ENCODE measurements at places on chromosomes 1 and 21.

DNA sequence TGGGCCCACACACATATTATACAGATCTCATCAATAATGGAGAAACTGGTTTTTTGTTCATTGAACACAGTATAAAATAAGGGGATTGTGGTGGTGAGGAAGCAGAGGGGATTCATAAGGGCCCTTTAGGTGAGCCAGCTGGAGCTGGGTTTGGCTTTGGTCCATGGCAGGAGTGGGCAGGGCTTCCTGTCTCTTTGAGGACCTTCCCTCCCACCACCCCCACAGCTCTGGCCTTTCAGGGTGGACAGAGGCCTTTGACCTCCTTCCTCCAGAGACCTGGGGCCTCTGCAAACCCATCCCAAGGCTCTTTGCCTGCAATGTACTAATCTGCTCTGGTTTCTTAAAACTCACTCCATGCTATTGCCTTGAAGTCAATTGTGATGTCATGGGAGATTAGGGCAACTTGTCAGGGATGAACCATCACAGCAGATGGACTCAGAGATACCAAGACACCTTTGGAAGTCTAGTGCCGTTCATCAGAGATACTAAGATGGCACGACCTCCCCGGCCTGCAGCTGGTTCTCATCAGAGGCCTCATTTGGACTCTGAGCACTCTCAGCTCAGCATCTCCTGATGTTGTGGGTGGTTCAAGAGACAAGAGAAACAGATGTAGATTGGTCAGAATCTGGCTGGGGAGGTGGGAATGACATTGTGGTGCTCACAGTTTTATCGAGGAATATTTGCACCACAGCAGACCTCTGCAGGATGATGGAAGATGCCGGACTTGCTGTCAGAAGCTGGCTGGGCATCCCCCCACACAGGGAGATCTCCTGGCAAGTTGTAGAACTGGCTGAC is 37.9 kb downstream of the LHX4 start:
- peak; percentile 12 for DNase-seq

DNA sequence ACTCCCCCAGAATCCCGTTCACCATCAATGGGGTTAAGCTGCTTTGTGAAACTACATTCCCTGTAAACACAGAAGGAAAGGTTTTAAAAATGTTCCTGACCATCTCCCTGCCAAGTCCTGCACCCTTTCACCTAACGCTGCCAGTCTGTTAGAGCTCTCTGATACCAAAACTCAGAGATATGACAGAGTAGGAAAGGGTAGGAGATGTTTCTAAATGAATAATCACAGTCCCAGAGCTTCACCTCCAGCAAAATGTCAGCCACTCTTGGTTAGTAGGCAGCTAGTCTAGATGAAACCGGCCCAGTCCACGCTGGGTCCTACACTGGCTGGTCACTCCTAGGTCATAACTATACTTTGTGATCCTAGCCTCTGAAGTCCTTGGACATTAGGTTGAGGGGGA is 26.7 kb downstream of the SLAMF6 start:
- DNase-seq, result no peak

- DNase-seq, result no peak
Observed at GRCh38 chr1:101993710-101994109, 3.0 kb downstream of the OLFM3 start.

DNA sequence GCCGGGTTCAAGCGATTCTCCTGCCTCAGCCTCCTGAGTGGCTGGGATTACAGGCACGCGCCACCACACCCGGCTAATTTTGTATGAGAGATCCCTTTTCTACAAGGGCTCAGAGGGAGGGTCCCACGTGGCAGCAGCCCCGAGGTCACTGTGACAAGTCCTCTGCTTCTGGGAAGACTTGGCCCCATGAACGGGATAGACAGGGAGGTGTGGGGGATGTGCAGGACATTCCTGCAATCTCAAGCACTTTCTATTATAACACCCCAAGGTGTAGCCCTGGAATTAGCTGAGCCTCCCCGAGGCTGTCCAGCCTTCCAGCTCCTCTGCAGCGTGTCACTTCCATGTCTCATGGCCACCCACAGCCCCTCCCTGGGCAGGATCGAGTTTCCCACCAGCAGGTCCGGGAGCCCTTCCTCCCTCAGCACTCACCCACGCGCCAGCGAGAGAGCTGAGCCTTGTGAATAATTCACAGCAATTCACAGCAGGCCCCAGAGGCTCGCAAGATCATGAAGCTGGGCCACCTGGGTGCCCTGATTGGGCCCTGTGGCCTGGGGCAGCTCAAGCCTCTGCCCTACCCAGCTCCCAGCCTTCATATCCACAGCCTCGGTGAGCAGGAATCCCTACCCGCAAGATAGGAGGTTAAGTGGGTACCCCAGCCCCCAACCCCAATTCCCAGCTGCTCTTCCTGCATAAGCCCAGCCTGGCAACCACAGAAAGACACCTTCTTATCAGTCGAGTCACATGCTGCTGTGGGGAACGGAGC is 22.8 kb upstream of the RNU1-4 start:
- peak; percentile 23 for DNase-seq

DNA sequence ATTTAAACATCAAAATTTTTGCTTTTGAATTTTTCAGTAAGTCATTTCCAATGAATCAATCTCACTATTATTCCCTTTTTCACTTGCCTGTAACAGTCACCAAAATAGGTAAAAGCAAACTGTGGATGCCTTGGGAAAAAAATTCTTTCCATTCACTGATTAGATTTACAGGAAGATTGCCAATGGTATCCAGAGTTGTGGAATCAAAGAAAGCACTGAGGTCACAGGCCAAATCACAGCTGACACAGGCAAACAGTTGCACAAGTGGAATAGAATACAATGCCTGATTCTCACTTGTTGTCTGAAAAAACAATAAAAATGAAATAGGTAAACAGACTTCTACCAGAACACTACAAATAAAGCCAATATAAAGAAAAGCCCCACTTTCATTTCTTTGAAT is 48.4 kb downstream of the LTN1 start:
- no peak for DNase-seq
